ENCODE measurements at places on chromosomes 6 and 20.

- no peak for DNase-seq
Measured at GRCh38 chr6:22067671-22068070, 229.2 kb downstream of the PRL start.

DNA sequence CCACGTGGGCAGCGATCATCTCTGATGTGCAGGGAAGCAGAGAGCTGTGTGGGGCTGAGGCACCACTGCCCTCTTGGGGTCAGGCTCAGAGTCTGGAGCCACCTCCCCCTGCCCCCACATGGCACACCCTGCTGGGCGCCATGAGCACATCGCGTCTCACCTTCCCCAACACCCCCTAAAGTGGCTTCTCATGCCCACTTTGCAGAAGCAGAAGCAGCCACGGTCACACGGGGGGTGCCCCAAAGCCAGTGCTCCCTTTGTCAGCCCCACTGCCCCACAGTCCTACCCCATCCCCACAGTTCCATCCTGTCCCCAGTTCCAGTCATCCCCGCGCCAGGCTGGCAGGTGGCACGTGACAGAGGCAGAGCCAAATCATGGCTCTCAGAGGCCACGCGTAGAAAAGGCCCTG lies 19.5 kb downstream of the SDCBP2 start:
- DNase-seq = no peak

DNA sequence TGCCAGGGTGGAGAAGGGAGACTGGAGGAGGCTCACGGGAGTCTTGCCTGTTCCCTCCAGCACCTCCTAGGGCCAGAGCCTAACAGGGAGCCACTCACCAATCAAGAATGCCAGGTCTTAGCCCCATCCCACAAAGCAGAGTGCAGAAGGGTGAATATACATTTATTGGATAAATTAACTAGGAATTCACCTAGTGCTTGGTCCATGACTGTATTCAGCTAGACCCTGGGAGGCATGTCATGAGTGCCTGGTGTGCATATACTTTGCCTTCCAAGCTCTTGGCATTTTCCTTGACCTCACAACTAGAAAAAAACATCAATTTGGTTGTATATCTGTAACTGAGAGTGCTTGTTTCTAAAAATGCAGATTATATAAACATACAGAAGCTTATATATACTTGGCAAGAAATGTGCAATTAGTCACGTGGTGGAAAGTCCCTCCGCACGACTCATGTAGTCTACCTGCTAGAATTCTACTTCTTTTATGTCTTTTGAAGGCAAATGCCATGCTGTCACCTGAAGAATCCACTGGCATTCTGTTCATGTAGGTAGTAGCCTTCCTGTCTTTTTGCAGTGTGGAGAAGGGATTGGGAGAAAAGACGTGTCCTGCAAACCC lies 991.0 kb downstream of the KIF16B start:
- no peak for DNase-seq

- no peak for DNase-seq
Measured at GRCh38 chr6:99530627-99531026, 15.4 kb upstream of the USP45 start.

GRCh38 chr20:10848810-10849370 lies 175.1 kb upstream of the JAG1 start:
- no peak for DNase-seq

GRCh38 chr6:102582569-102582968 lies 1189.1 kb downstream of the GRIK2 start:
- DNase-seq = no peak

DNA sequence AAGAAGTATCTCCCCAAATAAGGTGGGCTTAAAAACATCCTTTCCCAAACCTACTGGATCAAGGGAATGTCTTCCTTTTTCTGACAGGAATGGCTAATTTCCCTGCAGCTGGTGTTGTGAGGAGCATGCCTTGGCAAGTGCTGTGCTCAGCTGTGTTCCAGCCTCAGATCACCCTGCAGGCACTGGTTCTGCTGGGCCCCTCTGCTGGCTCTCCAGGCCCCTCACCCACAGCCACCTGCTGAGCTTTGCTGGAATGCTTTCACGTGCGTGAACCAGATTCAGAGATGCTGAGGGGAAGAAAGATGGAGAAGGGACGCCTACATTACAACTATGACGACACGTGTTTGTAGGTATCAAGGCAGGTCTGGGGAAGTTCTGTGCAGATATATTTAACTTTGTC lies 71.3 kb upstream of the FOXC1 start:
- no peak for DNase-seq

DNA sequence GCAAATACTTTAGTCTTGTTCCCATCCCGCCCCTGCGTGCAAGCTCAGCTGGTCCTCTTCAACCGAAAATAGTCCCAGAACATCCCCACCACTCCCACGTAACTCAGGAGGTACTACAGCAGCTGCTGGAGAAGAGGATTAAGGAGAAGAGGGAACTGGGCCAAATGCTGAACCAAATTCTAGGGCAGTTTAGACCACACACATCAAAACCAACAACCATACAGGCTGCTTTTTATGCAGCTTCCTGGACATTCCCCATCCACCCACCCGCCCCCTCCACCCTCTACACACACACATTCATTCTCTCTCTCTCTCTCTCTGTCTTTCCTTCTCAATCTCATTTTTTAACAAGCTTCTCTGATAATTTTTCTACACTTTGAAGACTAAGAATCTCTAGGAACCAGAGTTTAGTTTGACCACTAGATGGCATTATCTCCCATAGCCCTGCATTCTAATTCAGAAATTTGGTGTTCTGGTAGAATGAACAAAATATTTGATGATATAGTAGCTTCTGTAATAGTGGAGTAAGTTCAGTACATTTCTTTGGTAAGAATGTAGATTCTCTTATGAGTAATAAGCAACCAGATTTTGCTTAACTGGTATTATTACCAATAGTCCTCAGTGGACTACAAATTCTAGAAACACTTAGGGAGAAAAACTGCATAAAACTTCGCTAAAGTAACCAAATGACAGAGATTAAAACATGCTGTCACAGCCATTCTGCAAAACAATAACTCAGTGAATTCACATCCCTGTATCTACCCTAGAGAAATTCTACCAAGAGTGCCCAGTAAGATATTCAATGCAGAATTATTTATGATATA lies 52.1 kb upstream of the BEND6 start:
- no peak for DNase-seq

- no peak for DNase-seq
Measured at GRCh38 chr20:17828598-17829144, 128.9 kb downstream of the BANF2 start.

GRCh38 chr6:21258665-21259064 lies 334.9 kb upstream of the SOX4 start:
- no peak for DNase-seq

Measured in cortex of kidney (tissue), 1 donor.